Stimulated activated CD4-positive, alpha-beta T cell treated with anti-CD3 and anti-CD28 coated beads, TNF-alpha, amount 100 ng/mL, for 4 hours (primary cell): ENCODE measurements at places on chromosomes 3 and 15.

GRCh38 chr15:60326824-60327654 lies 70.7 kb downstream of the ANXA2 start:
- no peak for DNase-seq

GRCh38 chr15:99177679-99178078 lies 71.7 kb downstream of the TTC23 start:
- DNase-seq: no peak

DNA sequence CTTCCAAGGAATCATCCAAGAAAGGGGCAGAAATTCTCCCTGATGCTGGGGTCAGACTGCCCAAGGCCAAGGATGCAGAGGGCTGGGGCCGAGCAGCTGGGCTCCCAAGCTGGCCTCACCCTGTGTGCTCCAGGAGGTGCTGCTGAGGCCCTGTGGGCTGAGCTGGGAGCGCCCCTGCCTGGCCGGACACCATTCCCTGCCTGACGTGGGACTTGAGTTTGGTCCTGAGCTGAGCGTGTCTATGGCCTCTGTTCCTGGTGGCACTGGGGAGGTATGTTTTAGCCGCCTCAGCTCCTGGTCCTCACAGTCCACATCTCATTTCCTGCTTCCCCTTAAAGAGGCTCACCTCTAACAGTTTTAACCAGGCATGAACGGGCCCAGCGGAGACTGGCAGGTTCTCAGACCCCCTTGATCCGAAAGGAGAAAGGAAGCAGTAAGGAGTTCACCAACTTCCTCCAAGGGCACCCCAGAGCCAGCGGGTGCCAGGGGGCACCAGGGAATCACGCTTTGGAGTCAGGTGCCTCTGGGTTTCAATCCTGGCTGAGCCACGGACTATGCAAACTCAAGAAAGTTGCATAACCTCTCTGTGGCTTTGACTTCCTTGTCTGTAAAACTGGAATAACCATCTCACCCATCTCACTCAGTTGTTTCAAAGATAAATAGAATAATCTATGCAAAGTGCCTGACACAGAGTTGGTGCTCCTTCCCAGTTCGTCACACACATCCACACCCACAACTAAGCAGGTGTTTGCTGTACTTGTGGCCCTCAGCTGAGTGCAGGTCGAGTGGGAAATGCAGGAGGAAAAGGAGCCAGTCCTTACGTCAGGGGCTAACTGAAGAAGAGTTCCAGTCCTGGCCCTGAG lies 48.6 kb downstream of the SLC12A8 start:
- no peak for DNase-seq

DNA sequence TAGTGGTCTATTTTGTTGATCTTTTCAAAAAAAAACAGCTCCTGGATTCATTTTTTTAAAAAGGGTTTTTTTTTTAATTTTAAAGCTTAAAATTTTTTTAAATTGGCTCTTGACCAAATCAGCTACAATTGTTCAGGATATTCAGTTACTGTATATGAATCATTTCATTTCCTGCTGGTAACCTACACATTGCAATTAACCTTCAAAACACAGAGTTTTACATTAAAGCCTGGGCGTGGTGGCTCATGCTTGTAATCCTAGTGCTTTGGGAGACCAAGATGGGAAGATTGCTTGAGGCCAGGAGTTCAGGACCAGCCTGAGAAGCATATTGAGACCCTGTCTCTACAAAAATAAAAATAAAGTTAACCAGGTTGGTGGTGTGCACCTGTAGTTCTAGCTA lies 163.4 kb downstream of the ALDH1A2 start:
- no peak for DNase-seq

- DNase-seq: no peak
Observed at GRCh38 chr3:177203689-177204395, 6.6 kb upstream of the TBL1XR1 start.

DNA sequence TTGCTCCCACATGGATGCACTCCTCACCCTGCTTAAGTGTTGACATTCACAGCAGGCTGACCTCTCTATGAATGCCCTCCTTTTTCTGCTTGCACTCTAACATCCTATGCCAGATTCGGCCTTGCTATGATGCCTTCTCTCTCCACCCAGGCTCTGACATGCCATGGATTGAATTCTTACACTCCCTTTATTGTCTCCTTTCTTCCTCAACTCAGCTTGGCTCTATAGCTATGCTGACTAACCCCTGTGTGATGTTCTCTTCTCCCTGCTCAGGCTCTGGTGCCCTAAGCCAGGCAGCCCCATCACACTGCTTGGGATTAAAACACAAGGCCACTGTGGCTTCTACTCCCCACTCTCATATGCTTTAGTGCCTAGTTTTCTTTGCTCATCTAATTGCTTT lies 563.7 kb downstream of the NSUN3 start:
- DNase-seq: no peak

DNA sequence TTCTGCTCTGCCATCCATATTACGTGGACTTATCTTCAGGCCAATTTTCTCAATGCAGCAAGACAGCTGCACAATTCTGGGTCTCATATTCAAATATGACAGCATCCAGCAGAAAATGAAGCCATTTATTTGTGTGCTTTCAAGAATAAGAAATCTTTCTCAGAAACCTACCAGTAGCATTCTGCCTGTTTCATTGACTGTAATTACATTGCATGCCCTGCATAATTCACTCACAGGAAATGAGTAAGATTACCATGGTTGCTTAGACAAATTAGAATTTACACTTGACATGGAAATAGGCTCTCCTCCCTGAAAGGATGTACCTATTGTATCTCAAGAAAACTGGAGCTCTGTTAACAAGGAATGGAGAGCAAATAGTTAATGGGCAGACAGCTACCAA lies 346.6 kb upstream of the DCBLD2 start:
- DNase-seq: no peak

- no peak for DNase-seq
Observed at GRCh38 chr15:51842852-51843737, 13.6 kb downstream of the TMOD3 start.

GRCh38 chr15:85071061-85071460 lies 89.4 kb downstream of the PDE8A start:
- DNase-seq: no peak

DNA sequence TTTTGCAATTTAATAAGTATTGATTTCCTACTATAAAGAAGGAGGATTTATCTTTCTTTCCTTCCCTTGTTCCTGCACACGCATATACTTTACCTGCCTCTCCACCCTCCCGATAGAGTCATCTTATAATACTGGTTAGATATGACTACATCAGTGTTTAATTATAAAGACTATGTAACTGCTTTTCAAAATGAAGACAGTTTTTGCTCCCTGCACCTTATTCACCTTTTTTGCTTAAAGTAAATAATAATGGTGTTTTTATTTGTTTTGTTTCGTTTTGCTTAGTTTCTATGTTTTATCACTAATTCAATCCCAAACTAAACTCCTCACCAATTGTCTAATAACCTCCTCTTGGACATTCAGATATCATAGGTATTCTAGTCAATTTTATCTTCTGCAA lies 101.9 kb upstream of the RORA start:
- DNase-seq: no peak

DNA sequence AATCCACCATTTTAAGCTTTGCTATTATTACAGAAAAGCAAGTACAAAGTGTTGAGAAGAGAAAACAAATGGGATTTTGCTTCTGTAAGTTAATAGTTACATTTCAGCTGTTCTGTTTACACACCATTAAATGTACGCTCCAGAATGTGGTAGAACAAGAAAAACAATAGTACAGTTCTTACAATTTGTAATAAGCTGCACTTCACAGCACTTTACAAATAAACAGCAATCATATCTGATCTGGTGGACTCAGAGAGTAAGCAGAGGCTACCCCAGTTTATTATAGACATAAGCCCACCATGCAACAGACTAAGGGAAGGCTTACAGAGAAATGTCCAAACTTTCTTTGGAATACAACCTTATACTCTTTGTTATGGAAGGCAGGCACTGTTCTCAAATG lies 126.4 kb downstream of the OXSM start:
- no peak for DNase-seq

DNA sequence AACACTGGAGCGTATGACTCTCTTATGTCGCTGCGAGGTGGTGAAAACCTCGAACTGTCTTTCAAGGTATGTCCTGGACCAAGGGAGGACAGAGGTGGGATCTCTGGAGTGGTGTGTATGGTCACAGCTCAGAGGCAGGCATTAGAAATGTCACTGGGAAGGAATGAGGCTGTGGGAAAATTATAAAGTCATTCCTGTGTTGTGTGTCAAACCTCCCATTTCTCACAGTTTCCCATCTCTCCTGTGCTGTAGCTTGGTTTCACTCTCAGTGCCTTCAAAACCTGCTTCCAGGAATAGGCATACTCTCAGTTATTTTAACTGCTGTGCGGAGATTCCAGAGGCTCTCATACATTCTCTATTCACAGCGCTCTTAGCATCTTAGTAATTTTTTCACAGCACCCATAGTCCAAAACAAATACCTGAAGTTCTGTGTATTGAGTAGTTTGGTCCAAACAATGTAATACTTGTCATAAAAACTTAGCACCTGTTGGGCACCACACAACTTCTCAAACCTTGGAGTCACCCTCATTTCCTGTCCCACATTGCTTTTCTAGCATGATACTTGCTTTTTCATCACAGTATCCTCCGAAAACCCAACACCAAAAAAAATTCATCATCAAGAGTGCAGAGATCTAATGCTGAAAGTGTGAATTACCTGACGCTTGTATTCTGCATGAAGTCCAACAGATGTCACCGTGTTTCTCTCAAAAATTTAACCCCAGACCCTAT lies 36.9 kb downstream of the GALNT15 start:
- DNase-seq: no peak

DNA sequence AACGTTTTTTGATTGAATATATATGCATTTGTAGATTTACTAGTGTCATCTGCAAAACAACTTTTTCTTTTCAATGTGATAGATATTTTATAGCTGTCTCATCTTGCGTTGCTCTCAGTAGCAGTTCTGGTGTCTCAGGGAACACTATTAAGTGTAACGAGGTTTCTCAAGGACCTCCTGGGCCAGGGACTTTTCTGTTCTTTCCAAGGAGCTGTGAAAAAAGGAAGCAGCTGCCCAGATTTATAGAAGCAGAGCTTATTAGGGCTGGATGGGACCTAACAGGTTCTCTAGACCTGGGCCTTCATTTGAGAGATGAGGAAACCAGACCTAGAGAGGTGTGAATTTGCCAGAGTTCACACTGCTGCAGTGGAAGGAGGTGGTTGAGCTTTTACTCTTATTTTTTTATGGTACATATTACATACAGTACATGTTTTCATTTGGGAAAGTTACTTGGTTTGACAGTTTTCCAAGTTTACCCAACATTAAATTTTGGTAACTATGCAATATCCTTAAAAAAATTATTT lies 16.1 kb downstream of the MAP2K1 start:
- DNase-seq: no peak

GRCh38 chr15:97654481-97655076 lies 305.9 kb upstream of the ARRDC4 start:
- DNase-seq: no peak
